Fibroblast of upper back skin (primary cell): ENCODE measurements at places on chromosomes 3 and 15.

GRCh38 chr3:143172062-143172794 is 52.7 kb downstream of the CHST2 start:
- DNase-seq, result no peak

- DNase-seq, result peak; percentile 61
These were observed 328.3 kb downstream of the PLCL2 start for GRCh38 chr3:17213102-17213501.

GRCh38 chr3:161345023-161345422 is 26.3 kb downstream of the SPTSSB start:
- no peak for DNase-seq

- DNase-seq, result no peak
These were observed 16.3 kb upstream of the LMCD1 start for GRCh38 chr3:8485141-8485870.

DNA sequence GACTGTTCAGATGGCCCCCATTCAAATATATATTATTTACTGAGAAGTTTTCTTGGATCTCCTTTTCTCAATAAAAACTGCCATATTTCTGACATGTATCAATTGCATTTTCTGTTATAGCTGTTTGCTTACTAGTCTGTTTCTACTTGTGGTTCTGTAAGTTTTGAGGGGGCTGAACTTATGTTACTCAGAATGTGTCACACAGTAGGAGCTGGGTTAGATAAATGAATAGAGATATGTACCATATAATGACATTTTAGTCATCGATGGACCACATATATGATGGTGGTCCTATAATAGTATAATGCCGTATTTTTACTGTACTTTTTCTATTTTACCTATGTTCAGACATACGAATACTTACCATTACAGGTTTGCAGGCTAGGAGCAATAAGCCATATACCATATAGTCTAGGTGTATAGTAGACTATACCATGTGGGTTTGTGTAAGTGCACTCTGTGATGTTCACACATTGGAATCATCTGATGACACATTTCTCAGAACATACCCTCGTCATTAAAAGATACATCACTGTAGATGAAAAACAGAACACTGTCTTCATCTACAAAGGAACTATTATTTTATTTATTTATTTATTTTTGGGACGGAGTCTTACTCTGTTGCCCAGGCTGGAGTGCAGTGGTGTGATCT is 22.3 kb downstream of the PPP4R2 start:
- DNase-seq, result no peak

GRCh38 chr15:40600956-40601355 is 6.9 kb downstream of the KNL1 start:
- no peak for DNase-seq

- no peak for DNase-seq
These were observed 6.5 kb downstream of the GPR160 start for GRCh38 chr3:170044271-170044670.
